ENCODE measurements at places on chromosomes 4 and X.
A peak's percentile ranks its signal among the peaks of the same experiment; 100 is the strongest.

- DNase-seq, result no peak
These were observed 143.4 kb upstream of the VCX3A start for GRCh38 chrX:6678313-6678712.

- peak; percentile 20 for DNase-seq
These were observed at the start of gene EFHC2 for GRCh38 chrX:44343412-44344141. Gene EFHC2 (minus strand): TSS chrX:44343672. CDS start chrX:44343588, 84 bp downstream.

GRCh38 chr4:111873801-111874200, 271.5 kb upstream of the FAM241A start:
- no peak for DNase-seq

- DNase-seq, result no peak
These were observed 5.4 kb upstream of the SOWAHD start for GRCh38 chrX:119753001-119753400.

GRCh38 chr4:87150498-87151261, 69.7 kb downstream of the KLHL8 start:
- peak; percentile 15 for DNase-seq

GRCh38 chr4:14994242-14994641, 8.0 kb upstream of the CPEB2 start:
- DNase-seq, result no peak

- DNase-seq, result no peak
These were observed 1336.5 kb downstream of the PCDH19 start for GRCh38 chrX:99073551-99073950.

- DNase-seq, result no peak
These were observed 1349.1 kb downstream of the FSTL5 start for GRCh38 chr4:160814726-160815125.

- DNase-seq, result no peak
These were observed 1.3 kb downstream of the BDH2 start for GRCh38 chr4:103098341-103098740.

- DNase-seq, result no peak
These were observed 13.8 kb downstream of the RNF4 start for GRCh38 chr4:2482693-2483092.

GRCh38 chrX:103417933-103418332, 41.6 kb downstream of the BEX3 start:
- DNase-seq, result no peak

GRCh38 chr4:139295206-139295941, 5.9 kb upstream of the NAA15 start:
- peak; percentile 91 for DNase-seq

DNA sequence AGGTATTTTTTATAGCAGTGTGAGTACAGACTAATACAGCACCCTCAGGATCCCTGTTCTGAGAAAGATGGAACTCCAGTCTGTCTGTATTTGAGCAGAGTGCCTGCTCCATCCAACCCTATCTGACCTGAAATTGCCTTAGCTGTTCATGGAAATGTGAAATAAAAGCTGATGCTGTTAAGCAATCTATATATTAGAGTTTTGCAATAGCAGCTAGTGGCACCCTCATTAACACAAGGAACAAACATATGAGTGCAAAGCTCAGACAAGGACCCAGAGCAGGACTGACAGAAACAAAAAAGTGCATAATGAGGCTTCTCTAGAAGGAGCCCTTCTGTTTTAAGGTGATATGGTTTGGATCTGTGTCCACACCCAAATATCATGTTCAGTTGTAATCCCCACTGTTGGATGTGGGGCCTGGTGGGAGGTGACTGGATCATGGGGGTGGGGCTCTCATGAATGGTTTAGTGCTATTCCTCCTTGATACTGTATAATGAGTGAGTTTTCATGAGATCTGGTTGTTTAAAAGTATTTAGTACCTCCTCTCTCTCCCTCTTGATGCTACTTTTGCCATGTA, 272.9 kb upstream of the KLF3 start:
- no peak for DNase-seq

DNA sequence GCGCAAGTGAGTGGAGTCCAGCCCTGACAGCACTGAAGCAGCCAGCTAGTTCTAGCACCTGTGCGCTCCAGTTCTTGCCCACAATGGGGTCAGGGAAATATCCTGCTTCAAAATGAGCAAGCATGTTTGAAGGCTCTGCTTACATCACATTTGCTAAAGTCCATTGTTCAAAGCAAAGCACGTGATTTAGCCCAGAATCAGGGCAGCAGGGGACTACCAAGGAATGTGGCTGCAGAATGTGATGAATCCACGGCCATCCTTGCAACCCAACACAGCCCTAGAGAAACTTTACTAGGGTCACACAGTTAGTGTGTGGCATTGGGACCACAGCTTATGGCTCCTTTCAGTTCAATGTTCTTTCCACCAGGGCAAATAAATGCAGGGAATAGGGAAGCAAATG, 47.3 kb upstream of the SMIM31 start:
- DNase-seq, result no peak

DNA sequence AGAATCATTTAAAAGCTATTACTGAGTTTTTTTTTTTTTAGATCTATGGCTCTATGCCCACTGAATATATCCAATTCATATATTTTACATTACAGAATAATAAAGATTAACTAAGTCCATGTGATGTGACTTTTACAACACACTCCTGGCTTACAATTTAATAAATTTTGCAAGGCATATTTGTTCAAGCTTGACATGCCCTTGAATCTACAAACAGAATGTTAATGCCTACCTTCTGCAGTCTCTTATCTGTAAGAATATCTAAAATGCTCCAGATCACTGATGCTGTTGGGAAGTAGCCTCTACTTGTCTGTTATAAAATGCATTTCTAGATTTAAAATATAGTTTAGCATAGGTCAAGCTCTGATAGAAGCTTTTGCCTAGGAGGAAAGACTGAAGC, 100.7 kb upstream of the RASGEF1B start:
- DNase-seq, result no peak

DNA sequence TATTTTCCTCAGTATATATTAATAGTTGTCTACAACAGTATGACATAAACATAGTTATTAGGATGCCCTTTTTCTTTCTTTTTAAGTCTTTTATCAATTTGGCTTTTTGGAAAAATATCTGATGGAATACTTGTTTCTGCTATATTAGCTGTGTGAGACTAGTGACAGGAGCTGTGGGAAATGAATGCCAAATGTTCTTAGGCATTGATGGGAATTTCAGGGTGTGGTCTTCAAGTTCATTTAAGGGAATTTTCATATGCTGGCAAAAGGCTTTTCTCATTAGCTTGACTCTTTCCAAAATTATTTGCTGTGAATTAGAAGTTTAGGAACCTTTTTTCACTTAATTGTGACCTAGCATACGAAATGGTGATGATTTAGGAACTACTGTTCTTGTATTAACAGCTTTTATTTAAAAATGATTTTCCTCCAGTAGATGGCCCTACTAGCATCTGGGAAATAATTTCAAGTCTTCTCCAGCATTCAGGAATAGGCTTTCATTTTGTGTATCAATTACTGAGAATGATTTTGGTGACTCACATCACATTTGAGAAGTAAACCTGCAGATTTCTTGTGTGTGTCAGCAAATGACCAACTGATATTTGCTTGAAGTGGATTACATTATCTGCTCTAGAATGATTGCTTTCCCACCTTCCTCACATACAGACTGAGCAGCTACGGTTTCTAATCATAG, 70.9 kb downstream of the HTT start:
- DNase-seq, result no peak

DNA sequence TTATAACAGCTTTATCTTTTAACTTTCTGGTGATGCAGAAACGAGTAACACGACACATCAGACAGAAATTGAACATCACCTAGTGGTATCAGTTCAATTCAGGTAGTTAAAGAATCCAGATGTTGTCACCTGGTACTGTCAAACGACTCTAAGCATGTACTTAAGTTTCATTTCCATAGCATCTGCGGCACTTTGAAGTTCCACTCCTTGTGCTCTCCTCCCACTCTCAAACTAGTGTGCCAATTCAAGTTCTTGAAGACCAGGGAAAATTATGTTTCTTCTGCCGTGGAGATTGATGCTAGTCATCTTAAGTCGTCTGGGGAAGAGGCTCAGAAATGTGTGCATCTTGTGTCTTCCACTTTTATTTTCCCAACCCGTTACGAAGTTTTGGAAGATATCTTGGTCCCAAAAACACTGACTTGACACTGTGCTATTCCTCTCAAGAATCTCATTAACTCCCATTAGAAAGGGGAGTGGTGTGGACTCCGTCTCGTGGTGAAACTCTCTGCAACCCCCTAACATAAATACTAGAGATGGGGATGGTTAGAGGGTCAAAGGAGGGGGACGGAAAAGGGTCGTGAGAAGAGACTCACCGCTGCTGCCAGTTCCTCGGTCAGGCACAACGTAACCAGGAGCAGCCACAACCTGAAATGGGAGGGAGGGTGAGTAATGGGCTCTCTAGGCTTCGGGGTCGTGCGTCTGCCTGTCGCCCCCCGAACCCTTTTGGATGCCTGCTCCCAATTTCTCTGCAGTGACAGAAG, 693 bp downstream of the COL4A6 start:
- no peak for DNase-seq
